ENCODE measurements at places on chromosomes 2 and 18.
A peak's percentile ranks its signal among the peaks of the same experiment; 100 is the strongest.

- DNase-seq: peak; percentile 50
Observed at GRCh38 chr2:14903709-14904374, 271.3 kb downstream of the LRATD1 start.

DNA sequence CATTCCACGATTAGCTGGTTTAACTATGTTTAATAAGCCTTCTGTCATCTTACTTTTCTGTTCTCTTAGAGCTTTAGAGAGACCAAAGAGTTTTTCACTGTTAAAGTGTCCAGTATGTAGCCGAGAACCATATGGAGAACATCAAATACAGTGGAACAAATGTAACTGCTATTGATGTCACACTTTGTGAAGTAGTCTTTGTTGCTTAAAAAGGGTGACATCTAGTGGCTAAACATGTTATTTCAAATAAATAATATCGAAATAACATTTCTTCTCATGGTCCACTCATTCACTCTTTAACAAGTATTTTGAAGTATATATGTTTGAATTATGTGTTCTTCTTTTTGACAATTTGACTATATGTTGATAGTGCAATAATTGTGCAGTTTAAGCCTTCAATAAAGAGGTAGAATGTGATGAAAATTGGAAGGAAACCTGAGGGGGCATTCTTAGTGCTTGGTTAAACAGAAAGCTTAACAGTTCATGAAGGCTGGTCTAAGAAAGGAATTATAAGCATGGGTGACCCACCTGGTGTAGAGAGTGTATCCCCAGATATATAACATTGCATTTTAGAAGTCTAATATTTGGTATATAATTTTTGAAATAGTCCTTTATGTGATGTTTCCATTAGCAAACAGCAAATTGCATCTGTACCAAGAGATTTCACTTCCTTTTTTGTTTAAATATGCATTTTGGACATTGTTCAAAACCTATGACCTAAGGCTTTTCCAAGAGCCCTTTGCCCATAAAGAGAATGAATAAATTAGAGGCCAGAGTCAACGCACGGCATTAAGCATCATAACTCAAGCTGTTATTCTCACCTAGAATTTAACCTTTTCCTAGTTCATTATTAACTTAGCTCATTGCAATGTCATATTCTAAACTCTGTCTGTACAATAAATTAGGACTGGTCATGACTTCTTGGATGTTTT is 112.1 kb downstream of the KYNU start:
- peak; percentile 48 for DNase-seq

DNA sequence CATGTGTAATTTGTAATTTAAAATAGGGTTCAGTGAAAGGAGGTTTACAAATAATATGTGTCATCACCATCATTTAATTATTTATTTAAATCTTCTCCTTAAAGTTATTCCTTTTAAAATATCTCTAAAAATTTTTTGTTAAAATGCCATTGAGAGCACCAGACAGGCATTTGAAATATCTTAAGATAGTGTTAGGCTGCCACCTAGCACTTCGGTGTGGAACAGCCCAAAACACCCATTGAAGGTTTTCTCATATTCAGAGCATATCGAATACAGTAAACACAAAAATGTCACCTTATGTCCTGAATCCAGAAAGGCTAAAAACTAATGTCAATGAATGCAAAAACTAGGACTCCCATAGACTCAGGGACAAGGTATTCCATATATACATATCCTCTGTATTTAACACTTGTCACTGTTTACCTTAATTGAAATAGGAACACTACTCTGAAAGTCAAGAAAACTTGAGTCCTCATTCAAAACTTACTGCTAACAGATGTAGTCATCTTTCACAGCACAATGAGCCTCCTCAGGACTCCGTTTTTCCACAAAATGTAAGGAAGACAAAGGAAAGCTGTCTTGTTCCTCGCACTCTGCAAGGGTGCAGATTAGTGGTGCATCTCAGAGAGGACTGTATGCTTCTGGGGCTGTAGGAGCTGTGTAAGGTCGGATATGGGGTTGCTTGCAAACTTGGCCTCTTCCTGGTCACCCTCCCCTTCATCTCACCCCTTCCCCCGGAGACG is 329.5 kb downstream of the PAX3 start:
- DNase-seq: no peak

- DNase-seq: no peak
Observed at GRCh38 chr2:61633250-61633649, 95.1 kb upstream of the XPO1 start.

DNA sequence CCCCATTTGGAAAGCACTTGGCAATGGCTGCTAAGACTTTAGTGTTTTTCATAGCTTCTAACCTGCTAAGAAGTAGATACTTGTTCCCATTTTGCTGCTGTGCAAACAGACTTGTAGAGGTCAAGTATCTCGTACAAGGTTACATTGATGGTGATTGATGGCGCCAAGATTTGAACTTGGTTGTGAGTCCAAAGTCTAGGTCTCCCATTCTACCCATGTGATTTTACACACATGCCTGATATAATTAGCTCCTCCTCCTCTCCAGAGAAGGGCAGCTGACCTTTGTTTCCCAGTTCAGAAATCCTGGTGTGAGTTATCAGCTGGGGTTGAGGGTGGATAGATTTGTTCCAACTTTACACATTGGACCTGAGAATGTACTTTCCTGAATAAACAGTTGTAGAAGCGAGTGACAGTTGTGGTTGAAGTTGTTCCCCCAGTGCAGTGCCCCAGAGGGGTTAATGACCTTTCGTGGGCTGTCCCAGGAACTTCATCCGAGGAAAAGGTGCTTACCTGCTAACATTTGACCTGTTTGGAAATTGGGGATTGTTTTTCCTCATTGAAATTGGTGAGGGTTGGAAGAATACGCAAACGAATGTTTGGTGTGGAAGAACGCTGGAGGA is 10.4 kb downstream of the TCF7L1 start:
- no peak for DNase-seq

- DNase-seq: no peak
Observed at GRCh38 chr2:96869281-96869821, 529 bp downstream of the SEMA4C start.

DNA sequence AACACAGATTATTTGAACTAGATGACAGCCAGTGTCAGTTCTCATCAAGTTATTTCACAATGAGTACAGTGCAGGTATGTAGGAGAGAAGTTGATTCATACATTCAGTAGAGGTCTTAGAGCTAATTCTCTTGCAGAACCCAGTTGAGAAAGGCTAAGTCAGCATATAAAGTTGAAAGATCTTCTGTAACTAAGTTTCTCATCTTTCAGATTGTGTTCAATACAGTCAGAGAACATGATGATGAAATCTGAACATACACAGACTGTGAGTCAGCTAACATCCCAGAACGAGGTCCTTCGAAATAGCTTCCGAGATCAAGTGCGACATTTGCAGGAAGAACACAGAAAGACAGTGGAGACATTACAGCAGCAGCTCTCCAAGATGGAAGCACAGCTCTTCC is 41.9 kb upstream of the LIMS1 start:
- peak; percentile 84 for DNase-seq

DNA sequence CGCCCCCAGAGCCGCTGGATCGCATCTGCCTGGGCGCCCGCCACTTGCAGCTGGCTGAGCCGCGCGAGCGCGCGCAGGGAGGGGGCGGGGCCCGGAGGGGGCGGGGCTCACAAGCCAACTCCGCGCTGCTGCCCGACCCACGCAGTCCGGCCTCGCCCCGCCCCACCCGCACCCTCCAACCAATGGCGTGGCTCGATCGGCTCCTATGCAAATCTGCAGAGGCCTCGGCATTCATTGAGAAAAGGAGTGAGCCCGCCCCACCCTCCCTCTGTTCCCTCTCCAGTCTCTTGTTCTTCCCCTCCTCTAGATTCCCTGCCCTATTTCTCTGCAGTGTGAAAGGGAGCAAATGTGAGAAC is at the start of gene ALK:
ALK (minus strand) TSS at position 27 of the 356 bp plus-strand sequence. CDS start 927 bp downstream, outside the sequence.
- peak; percentile 83 for DNase-seq

- DNase-seq: no peak
Observed at GRCh38 chr2:61943251-61943650, 37.8 kb downstream of the COMMD1 start.

DNA sequence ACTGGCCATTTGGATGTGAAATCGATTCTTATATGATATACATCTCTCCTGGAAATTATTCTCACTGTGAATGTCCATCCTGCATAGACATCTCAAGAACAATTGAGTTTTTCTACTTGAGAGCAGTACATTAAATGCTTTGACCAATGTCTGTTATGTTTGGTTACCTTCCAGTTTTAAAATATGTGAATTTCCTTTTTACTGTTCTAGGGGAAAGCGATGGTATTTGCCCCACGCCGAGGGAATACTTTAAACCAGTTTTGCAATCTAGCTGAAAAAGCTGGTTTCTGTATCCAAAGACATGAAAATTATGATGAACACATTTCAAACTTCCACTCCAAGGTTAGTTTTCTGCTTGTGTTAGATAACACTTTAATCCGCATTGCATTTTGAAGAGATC is 175.3 kb upstream of the SIX3 start:
- no peak for DNase-seq

- DNase-seq: no peak
Observed at GRCh38 chr2:223260681-223261080, 208.7 kb downstream of the KCNE4 start.

DNA sequence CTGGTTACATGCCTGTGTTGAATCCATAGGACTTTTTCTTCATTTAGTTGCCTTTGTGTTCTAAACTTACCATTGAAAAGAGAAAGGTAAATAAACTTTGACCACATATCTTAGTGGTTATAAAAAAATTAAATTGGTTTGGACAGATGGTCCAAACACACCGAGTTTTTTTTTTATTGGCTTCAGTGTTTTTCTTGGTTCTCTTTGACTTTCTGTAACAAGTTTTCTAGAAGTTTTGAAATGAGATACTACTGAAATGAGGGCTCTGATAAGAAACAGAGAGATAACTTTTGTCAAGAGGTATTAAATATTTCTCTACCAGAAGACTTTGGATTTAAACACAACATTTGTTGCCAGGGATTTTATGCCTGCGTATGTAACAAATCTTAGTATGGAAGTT is 20.7 kb downstream of the SPTBN1 start:
- DNase-seq: no peak

GRCh38 chr2:175359710-175360109 is 178.2 kb upstream of the ATP5MC3 start:
- no peak for DNase-seq

DNA sequence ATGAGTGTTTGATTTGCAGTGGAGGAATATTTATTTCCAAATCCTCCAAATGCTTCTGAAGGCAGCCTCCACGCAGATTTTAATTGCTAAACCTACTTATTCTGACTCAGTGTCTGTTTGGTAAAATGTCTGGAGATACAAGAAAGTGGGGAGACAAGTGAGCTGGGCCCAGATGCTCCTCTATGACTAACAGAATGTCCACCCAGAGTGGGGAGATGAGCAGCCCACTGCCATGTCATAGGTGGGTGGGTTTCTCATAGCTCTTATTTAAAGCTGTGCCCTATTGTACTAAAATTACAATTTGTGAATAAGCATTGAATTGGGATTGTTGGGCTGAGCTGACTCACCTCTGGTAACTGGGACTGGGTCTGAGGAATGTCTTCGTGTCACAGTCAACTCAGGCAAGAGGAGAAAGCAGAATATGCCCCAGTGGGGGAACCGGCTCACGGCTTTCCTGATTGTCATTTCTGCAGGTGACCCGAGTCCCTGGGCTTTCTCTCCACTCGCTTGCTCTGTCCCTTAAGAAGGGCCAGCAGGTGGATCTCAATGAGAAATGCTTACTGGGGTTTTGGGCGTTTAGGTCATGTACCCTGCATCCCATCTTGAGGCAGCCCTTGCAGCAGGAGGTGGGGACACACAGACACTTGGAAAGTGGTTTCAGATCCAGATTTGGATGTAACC is 116.3 kb upstream of the SPRED2 start:
- DNase-seq: no peak

DNA sequence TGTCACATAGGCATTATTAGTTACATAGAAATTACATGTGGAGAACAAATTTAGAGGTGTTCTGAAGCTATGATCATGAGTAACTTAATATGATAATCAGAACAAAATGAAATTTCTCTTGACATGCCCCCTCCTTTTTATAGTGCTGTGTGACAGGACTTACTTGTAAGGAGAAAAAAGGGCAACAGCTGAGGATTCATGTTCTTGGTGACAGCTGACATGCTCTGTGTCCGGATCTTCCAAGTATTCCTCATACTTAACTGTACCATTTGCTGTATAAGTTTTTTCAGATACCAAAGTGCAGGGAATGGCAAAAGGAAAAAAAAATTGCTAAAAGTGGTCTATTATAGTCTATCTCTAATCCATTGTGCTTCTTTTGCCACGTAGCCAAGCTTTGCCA is 3.5 kb upstream of the MYL1 start:
- no peak for DNase-seq

DNA sequence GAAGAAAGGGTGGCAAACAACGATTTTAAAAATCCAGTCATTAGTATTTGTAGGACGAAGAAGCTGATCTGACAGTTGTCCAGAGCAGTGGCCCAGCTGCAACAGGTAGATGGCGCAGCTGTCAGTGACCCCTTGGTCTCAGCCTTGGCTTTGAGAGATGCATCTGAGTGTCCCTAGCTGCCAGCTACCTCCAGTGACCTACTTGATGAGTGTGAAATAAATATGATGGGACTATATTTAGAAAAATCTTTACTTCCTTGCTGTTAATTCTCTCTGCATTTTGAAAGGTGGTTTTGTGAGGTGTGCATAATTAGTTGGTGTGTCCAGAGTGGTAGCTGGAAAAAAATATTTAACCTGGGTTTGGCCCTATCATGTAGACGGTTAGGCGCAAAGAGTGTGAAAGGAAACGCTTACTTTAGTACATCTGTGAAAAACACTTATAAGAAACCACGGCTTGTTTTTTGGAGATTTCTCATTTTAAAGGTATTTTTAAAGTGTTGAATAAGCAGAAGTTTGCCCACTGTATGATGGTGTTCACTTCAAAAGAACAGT is 963 bp downstream of the INPP1 start:
- DNase-seq: peak; percentile 12

DNA sequence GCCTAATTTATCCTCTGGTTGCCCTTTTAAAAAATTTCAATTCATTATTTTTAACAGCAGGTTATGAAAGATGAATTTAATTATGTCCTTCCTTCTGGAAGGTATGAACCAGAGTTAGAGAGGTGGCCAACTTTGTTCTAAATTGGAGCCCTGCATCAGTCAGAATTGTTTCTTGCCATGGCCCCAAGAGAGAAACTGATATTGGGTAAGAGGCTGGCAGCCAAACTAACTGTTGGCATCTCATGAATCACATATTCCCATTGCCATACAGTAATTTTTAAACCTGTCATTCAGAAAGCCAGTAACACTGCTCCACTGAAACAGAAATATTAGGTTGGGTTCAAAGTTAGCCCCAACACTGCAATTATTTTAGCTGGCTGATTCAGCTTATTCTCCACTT is 67.4 kb downstream of the SMAD2 start:
- DNase-seq: no peak

- DNase-seq: no peak
Observed at GRCh38 chr2:40304340-40304739, 147.6 kb downstream of the SLC8A1 start.

- no peak for DNase-seq
Observed at GRCh38 chr2:239184968-239185903, 215.6 kb downstream of the HDAC4 start.

- no peak for DNase-seq
Observed at GRCh38 chr18:69686861-69687260, 260.8 kb downstream of the CD226 start.

GRCh38 chr2:72965770-72966450 is 48.6 kb downstream of the EMX1 start:
- DNase-seq: no peak

Data from SW 1271 (cell line).